ENCODE measurements at places on chromosomes 13 and 19.
A peak's percentile ranks its signal among the peaks of the same experiment; 100 is the strongest.

DNA sequence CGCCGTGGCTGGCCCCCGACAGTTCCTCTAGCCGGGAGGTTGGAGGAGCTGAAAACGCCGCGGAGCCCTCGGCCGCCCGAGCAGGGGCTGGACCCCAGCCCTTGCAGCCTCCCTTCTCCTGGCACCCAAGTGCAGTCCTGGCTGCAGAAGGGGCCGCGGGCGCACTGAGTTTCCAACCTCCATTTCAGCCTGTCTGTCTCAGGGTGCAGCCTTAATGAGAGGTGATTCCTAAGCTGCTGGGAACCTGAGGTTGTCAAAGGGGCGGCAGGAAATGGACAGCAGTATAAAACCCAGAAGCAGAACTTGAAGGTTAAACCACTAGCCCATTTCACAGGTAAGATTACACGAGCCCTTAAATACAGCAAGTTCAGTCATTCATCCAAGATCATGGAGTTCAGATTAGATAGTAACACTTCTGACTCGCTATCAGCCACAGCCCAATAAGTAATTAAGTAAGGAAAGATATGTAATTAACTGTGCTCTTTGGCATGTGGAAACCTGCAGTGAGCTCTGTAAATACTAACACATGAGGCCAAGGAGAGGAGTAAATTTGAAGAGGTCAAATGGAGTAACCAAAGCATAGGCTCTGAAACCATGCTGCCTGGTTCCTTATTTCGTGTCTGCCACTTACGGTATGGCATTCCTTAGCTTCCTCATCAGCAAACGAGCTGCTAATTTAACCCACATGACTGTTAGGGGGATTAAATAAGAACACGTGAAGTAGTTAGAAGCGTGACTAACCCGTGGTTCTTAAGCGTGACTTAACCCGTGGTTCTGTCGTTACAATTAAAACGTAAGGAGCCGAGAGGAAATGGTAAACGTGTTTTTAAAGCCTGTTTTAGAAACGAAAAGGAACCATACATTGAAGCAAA, 686 bp downstream of the SETDB2 start:
- DNase-seq, result peak; percentile 78

- DNase-seq, result no peak
These were observed 9.9 kb upstream of the ACP7 start for GRCh38 chr19:39074205-39074692.

DNA sequence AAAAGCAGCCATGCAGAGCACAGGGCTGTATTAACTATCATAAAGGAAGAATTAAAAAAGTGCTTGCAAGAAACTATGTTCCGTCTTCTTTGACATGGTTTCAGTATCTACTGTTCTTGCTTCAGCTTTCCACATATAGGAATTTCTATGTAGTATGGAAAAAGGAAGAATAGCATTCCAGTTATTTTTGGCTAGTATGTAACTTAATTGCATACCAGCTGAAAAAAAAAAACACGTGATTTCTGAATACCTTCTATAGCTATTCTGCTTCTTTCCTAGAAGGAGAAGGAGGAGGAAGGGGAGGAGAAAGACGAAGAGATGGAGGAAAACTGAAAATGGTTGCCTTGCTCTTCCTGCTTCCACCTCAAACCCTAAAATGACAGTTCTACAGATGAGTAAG, 619.0 kb downstream of the KCTD12 start:
- no peak for DNase-seq

GRCh38 chr13:106691341-106691740, 123.4 kb upstream of the ARGLU1 start:
- no peak for DNase-seq

DNA sequence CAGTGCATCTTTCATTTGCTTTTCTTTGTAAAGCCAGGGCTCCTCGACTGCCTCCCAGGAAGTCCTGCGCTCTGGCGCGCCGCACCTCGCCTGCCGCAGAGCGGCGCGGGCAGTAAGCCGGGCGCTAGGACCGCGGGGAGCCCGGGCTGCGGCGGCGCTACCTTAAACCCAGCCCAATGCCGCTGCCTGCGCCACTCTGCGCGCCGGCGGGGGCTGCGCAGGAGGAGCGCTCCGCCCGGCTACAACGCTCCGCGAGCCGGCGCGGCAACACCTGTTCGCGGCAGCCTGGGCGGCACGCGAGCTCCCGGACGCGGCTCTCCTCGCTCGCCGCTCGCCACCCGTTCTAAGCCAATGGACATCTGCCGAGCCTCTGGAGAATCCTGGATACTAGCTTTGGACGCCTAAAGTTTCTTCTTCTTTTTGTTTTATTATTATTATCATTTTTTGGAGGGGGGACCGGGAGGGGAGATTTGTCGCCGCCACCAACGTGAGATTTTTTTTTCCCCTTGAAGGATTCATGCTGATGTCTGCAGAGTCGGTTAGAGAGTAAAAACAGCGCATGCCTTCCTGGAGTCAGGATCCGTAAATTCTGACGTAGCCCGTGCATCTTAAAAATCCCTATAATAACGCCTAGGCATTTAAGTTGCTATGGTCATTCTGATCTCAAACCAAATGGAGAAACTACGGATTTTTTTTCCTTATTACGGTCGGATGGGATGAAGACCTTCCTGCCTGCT, at the start of gene FGF9:
Gene FGF9, plus strand, starts transcription at position 191 of the 737 bp plus-strand sequence. CDS start 840 bp downstream, outside the sequence.
- peak; percentile 25 for DNase-seq

- DNase-seq, result no peak
These were observed 17.9 kb downstream of the DOCK9 start for GRCh38 chr13:98959786-98960605.

DNA sequence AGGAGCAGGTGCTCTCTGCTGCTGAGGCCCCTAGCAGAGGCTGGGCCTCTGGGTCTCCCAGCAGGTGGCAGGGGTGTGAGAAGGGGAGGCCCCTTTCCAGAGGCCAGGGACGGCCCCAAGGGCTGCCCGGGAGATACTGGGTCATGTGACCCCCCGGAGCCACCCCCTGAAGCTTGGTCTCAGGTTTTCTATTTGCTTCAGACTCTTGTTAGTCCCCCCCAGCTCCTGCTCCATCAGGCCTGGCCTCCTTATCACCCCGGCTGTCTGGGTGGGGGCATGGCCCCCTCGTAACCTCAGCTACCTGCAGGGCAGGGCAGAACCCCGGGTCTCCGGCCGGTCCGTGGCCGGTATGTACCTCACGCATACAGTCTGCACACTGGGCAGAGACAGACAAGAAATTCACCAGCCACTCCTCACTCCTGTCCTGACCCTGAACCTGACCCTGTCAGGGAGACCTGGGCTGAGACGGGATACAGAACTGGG, 13.2 kb upstream of the TCF3 start:
- no peak for DNase-seq

GRCh38 chr19:42433503-42434260, 6.5 kb upstream of the LIPE start:
- no peak for DNase-seq

- DNase-seq, result no peak
These were observed 4.2 kb downstream of the VMAC start for GRCh38 chr19:5908773-5909442.

GRCh38 chr19:55526216-55527196, 10.4 kb downstream of the SBK2 start:
- DNase-seq, result no peak

DNA sequence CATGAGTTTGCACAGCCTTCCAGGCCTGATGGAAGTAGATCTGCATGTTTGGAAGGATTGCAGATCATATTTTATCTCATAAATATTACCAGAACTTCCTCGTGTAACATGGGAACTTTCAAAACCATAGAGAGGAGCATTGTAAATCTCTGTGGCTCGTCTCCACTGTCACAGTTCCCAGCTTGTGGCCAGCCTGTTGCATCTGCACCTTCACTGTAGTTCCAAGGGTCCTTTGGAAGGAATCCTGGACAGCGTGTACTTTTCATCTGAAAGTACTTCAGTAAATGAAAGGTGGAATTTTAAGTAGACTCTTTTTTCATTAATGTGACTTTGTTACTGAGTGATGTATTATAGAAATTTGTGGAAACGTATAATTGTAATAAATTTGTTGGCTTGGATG, 105.4 kb downstream of the ATP11A start:
- DNase-seq, result no peak

- DNase-seq, result no peak
These were observed 12.3 kb downstream of the RUBCNL start for GRCh38 chr13:46374710-46375109.

- DNase-seq, result no peak
These were observed 7.7 kb downstream of the LMNB2 start for GRCh38 chr19:2449019-2449418.

- DNase-seq, result no peak
These were observed 111.2 kb downstream of the KLF5 start for GRCh38 chr13:73169971-73170370.

DNA sequence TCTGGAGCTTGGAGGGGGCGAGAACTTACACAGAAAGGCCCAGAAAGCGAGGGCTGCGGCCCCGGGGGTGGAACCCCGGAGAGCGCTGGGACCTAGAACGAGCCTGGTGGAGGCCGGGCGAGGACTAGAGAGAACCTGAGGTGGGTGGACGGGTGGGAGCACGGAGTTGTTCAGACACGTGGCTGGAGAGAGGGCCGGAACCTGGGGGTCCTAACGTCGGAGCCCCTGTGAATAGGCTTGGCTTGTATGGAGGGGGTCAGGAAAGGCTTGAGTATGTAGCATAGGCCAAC, 383 bp downstream of the ZNF581 start:
- no peak for DNase-seq

- DNase-seq, result no peak
These were observed 154.9 kb downstream of the PCDH9 start for GRCh38 chr13:67075239-67075638.

- DNase-seq, result no peak
These were observed 3.7 kb downstream of the JUNB start for GRCh38 chr19:12794971-12795381.

- no peak for DNase-seq
These were observed 8.0 kb downstream of the VSIG10L start for GRCh38 chr19:51333836-51334460.

DNA sequence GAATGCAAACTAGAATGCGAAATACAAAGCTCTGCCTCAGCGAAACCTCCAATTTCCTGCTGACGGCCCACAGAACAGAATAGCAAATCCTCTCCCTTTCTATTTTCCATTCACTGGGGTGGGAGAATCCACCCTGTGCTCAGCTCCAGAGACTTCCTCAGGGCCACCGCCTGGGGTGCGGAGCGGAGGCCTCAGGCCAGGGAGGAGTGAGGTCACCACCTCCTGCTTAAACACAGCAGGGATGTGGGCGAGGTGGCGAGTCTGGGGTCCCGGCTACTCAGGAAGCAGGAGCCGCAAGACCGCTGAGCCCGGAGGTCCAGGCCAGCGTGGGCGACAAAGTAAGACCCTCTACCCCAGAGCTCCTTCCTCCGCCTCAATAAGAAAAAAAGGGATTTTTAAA, 666 bp upstream of the ZNF320 start:
- no peak for DNase-seq

GRCh38 chr19:42386974-42387707, 3.0 kb downstream of the CNFN start:
- DNase-seq, result no peak

GRCh38 chr19:55529636-55530234, 7.2 kb downstream of the SBK2 start:
- DNase-seq, result no peak

DNA sequence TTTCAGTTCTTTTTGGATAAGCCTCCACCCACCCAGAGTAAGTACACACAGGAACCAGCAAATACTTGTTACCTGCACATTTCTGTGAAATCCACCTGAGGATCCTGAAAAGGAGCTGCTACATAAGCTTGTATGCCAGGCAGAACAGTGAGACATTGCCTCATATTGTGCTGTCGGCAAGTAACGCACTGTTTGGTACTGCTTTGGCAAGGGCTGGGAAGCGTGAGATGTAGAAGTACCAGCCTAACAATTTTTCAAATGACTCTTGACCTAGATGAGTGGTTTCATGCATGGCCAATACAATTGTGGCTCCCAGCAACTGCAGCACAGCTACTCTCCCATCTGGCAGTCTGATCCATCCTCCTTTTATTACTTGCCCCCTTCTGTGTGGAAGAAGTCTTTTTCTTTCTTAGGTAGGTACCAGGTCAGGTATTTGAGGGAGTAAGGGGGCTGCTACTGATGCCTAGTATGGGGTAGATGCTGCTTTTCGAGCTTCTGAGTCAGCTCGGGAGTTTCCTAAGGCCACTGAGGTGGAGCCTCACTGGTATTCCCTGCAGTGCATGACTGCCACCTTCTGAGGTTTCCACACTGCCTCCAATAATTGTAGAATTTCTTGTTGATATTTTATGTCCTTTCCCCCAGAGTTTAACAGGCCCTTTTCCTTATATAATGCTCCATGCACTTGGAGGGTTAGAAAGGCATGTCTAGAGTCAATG, 52.2 kb downstream of the ZNF737 start:
- no peak for DNase-seq

DNA sequence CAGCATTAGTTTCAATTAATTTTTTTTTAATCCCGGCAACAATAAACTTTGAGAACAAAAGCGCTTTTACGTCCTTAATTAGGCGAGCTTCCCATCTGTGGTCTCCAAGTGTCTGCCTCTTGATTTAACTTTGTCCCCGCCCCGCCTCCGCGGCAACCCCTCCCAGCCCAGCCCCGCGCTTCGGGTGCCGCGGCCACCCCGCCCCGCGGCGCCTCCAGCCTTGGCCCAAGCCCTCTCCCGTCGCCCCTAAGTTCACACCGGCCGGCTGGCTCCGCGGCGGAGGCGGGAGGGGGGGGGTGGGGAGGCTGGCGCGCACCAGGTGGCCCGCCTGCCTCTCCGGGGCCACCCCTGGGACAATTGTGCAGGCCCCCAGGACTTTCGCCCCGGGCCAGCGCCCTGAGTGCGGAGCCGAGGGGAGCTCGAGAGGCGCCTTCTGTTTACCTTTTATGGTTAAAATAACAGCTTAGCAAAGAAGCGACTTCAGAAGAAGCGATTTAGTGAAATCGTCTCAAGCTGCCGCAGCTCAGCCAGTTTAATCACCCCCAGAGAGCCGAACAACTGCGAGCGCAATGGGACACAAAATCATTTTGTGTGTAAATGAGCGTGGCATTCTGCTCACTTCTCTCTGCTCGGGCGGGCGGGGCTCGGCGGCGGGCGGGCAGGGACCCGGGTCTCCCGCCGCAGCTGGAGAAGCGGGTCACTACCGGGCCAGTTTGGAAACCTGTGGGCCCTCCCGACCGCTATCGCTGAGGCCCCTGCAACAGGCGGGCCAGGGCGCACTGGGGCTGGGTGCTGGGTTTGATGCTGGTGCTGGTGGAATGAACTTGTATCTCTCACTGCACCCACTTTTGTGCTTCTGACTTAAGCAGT, 1.4 kb downstream of the KCTD15 start:
- DNase-seq, result no peak

DNA sequence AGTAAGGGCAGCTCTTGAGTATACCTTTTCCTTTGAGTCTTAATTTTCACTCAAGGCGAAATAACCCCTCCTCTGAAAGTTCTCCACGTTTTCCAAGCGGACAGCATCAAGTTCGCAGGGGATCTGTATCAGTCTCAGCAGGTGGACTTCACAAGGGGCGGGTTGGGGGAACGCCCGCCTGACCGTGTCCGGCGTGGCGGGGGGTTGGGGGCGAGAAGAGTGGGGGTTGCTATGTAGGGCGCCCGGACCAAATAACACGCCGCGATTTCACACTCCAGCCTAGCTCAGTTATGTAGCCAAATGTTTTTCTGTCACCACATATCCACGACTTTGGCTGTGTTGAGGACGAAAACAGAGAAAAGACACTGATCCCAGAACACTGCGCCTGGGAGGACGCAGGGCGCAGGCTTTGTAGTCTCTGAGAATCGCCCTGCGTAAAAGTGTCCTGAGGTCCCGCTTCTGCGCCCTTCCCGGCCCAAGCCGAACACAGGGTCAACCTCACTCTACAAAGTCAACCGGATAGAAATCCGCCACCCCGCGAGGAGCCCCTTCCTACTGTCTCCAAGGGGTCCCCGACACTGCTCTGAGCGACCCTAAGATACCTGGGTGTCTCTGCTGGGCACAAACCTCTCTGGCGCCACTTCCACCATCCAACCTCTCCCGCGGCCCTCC, 524 bp downstream of the RUBCNL start:
- DNase-seq, result no peak

GRCh38 chr19:44741258-44741731, 7.2 kb upstream of the BCL3 start:
- DNase-seq, result no peak

Measured in fibroblast of skin of left quadriceps (primary cell).